ENCODE measurements at places on chromosomes 6 and 20.

GRCh38 chr6:6392214-6393068, 72.0 kb upstream of the F13A1 start:
- no peak for DNase-seq

- DNase-seq, result no peak
Measured at GRCh38 chr6:31898383-31899011, 999 bp upstream of the EHMT2 start.

- DNase-seq, result no peak
Measured at GRCh38 chr6:106147476-106147875, 61.3 kb downstream of the PRDM1 start.

- no peak for DNase-seq
Measured at GRCh38 chr6:47162793-47163192, 120.7 kb upstream of the ADGRF1 start.

GRCh38 chr6:11762794-11763459, 15.7 kb downstream of the ADTRP start:
- DNase-seq, result no peak

DNA sequence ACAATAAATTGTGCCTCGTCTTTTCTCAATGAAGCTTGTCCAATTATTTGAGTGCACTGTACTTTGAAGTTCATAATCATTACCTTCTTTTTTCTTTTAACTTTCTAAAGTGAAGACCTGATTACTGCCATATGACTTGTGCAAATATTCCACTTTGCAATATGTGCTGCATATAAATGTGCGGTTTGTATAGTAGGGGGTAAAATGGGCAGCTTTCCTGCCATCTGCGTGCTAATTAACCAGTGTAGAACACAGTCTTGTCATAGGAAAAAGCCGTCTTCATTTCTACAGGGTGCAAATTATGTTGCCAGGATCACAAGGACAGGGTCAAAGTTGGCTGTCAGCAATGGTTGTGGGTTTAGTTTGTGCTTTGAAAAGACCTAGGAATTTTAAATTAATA, 397.0 kb downstream of the NKAIN2 start:
- DNase-seq, result no peak

DNA sequence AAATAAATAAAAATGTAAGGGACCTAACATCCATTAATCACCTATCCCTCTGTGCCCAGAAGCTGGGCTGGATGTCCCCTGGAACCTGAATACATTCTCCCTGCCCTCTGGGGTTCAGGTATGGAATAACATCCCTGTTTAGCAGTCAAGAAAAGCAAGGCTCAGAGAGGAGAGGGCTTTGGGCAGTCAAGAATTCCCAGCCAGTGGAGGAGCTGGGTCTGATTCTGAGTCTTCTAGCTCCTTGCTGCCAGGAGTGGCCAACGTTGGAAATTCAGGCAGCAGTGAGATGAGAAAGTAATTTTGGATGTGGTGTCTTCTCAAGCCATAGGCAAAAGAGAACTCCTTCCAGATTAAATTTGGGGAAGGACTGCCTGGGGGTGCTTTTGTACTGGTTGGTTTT, 42.6 kb upstream of the ZNFX1 start:
- no peak for DNase-seq

GRCh38 chr6:29021434-29021833, 16.3 kb upstream of the ZNF311 start:
- DNase-seq, result no peak

GRCh38 chr6:168919470-168920179, 334.0 kb downstream of the THBS2 start:
- no peak for DNase-seq

GRCh38 chr6:33107641-33108040, 31.9 kb downstream of the HLA-DPB1 start:
- no peak for DNase-seq

GRCh38 chr20:59821788-59822187, 111.6 kb downstream of the SYCP2 start:
- no peak for DNase-seq

- DNase-seq, result no peak
Measured at GRCh38 chr6:113457751-113458150, 399.4 kb upstream of the MARCKS start.

DNA sequence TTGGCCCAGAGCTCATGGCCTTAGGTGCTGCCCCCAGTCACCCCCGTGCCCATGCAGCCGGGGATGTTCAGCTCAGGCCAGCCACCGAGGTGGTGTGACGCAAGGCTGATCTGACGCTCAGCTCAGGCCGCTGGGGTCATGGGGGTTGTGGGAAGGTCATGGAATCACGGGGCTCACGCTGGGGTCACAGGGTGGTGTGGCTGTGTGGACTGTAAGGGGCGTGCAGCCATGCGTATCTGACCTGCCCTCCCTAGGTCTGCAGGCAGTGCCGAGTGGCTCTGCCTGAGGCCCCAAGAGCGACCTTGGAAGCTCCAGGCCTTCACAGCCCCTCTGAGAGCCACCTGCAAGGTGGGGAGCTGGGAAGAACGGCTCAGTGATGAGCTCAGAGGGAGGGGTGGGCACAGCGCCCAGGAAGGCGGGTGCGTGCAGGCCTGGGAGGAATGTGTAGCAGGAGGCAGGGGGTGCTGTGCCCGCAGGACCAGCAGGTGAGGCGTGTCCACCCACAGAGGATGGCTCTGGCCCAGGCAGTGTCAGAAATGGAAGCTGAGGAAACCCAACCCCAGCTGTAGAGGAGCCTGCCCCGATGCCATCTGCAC, 27.8 kb downstream of the CHRNA4 start:
- no peak for DNase-seq

DNA sequence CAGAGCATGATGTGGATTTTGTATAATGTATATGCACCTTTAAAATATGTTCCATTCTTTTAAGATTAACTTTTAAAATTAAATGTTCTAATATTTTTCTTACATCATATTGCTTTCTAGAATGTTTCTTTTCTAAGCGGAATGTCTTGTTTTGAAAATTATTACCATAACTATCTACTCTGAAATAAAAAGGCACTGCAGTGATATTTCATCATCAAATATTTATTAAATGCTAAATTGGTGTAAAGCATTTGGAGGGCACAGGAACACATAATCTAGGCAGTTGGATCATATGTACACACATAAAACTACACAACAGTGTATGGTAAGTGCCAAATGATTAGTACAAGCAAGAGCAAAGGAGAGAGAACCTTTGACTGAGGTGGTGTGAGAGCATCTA, 13.8 kb downstream of the BICRAL start:
- no peak for DNase-seq

- DNase-seq, result no peak
Measured at GRCh38 chr20:30505566-30505965, 751.9 kb upstream of the DEFB115 start.

- DNase-seq, result no peak
Measured at GRCh38 chr20:49874696-49875095, 40.6 kb downstream of the SPATA2 start.

DNA sequence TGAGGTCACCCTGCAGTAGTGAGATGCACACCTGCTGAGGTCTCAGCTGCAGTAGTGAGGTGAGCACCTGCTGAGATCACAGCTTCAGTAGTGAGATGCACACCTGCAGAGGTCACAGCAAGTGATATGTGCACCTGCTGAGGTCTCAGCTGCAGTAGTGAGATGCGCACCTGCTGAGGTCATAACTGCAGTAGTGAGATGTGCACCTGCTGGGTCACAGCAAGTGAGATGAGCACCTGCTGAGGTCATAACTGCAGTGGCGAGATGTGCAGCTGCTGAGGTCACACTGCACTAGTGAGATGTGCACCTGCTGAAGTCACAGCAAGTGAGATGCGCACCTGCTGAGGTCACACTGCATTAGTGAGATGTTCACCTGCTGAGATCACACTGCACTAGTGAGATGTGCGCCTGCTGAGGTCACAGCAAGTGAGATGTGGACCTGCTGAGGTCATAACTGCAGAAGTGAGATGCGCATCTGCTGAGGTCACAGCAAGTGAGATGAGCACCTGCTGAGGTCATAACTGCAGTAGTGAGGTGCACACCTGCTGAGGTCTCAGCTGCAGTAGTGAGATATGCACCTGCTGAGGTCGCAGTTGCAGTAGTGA, 20.8 kb downstream of the ZDHHC14 start:
- no peak for DNase-seq

DNA sequence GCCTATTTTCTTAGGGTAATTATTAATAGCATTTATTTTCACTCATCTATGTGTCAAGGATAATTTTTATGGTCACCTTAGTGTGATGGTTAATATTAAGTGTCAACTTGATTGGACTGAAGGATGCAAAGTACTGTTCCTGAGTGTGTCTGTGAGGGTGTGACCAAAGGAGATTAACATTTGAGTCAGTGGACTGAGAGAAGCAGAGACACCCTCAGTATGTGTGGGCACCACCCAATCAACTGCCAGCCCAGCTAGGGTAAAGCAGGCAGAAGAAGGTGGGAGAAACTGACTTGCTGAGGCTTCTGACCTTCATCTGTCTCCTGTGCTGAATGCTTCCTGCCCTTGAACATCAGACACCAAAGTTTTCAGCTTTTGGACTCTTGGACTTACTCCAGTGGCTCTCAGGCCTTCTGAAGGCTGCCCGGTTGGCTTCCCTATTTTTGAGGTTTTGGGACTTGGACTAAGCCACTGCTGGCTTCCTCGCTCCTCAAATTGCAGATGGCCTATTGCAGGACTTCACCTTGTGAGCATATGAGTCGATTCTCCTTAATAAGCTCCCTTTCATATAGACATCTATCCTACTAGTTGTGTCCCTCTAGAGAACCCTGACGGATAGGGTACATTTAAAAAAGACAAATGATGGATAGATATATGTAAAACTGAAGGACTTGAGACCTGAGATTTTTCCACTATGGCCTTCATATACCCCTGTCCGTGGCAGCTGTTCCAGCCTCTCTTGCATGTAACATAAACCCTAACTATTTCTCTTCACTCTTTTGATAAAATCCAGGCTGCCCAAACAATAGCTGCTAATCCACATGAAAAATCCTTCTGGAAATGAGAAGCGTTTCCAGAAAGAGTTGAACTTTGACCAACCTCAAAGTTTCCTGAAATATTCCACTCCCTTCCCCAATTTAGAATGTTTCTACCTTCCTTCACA, 62.1 kb upstream of the RGS17 start:
- no peak for DNase-seq

GRCh38 chr6:128139519-128139918, 238.7 kb upstream of the THEMIS start:
- DNase-seq, result no peak

- DNase-seq, result no peak
Measured at GRCh38 chr6:152637296-152638047, at the start of gene SYNE1. TSS of gene SYNE1 (minus strand) at chr6:152637362. CDS start at chr6:152628331, 9,031 bp downstream.

- DNase-seq, result no peak
Measured at GRCh38 chr6:44590471-44590870, 203.0 kb downstream of the CDC5L start.

- no peak for DNase-seq
Measured at GRCh38 chr6:137767911-137768690, 99.0 kb upstream of the TNFAIP3 start.

DNA sequence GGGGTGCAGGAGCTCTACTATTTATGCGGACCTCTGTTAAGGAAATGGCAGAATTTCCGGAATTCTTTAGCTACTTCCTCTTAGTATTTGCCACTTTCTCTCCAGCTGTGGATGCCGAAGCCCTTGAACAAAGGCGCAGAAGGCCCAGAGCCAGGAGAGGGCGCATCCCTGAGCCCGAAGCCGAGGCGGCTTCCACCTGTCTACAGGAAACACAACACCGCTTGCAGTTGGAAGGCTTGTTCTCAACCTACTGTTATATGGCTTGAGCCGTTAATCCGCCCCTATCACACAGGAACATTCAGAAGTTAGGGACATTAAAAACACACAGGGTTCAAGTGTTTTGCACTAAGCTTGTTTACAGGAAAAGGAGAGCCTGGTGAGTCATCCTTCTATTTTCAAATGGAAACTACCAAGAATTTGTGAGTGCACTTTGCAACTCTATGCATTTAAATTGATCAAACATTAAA, 417.1 kb downstream of the BCKDHB start:
- no peak for DNase-seq

DNA sequence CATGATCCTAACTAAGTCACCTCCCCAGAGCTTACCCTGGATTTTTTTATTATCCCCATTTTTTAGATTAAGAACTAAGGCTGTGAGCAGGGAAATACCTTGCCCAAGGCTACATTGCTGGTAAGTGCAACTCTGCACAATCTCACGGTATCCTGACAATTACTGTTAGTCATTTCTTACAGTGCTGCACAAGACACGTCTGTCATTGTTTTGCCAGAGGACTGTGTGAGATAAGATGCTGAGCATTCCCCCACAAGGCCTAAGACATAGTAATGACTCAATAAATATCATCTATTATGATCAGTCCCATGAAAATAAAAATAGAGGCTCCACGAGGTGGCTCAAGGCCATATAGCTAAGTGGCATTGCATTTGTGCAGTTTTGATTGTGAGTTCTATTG, 21.0 kb downstream of the PFDN4 start:
- no peak for DNase-seq

GRCh38 chr20:60236613-60237012, 278.4 kb downstream of the CDH26 start:
- no peak for DNase-seq

- DNase-seq, result no peak
Measured at GRCh38 chr6:128443553-128443952, 76.8 kb downstream of the PTPRK start.

- DNase-seq, result no peak
Measured at GRCh38 chr20:62914970-62915457, 11.3 kb downstream of the DIDO1 start.

DNA sequence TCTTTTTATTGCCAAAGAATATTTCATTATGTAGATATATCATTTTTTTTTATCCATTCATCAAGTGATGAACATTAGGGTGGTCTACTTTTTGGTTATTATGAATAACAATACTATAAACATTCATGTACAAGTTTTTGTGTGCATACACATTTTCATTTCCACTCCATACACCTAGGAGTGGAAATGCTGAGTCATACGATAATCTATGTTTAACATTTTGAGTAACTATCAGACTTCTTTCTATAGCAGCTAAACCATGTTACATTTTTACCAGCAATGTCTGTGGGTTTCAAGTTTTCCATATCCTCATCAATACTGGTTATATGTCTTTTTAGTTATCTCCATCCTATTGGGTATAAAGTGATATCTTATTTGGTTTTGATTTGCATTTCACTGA, 65.7 kb downstream of the PRSS35 start:
- DNase-seq, result no peak

GRCh38 chr6:149446791-149447376, 37.9 kb downstream of the ZC3H12D start:
- DNase-seq, result no peak

- DNase-seq, result no peak
Measured at GRCh38 chr6:108685970-108686369, 125.3 kb downstream of the FOXO3 start.

GRCh38 chr20:45404438-45404837, 3.7 kb upstream of the DBNDD2 start:
- no peak for DNase-seq

DNA sequence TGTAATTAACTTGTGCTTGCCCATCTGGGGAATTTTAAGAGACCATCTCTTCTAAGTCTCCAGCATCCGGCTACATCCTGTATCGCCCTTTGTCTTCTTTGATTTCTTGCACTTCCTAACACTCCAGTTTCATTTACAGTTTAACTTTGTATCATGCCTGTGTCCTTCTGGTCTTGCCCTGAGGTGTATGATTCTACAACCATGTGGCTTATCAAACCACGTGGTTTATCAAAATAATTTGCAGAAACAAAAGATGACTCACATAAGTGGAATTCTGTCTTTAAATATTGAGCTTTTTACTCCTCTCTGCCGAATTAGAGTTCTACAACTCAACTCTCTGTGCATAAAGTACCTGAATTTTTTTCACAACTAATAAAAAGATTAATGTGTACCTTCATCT, 580.7 kb downstream of the KIF16B start:
- DNase-seq, result no peak

Measured in type B pancreatic cell (in vitro differentiated cells).